Right atrium auricular region (tissue), 2 donors: ENCODE measurements at places on chromosomes 5 and 9.

GRCh38 chr9:125470767-125471580 is 209.3 kb downstream of the GAPVD1 start:
- no peak for DNase-seq

- no peak for DNase-seq
Observed at GRCh38 chr5:1508659-1509290, 15.0 kb downstream of the LPCAT1 start.

DNA sequence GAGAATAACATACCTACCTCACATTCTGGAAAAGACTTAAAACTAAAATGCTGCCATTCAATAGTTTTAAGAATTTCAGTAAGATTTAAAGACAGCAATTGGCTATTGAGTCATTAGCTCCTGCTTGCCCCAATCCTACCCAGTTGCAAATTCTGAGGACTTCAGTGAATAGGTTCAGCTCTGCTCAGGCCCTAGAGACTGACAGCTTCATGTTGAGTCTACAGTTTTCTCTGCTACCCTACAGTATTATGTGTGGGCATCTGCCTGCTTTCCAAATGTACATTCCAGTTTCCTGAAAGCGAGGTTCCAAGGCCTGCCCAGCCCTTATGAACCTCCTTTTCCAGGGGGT is 61.5 kb downstream of the ARSB start:
- DNase-seq: no peak

DNA sequence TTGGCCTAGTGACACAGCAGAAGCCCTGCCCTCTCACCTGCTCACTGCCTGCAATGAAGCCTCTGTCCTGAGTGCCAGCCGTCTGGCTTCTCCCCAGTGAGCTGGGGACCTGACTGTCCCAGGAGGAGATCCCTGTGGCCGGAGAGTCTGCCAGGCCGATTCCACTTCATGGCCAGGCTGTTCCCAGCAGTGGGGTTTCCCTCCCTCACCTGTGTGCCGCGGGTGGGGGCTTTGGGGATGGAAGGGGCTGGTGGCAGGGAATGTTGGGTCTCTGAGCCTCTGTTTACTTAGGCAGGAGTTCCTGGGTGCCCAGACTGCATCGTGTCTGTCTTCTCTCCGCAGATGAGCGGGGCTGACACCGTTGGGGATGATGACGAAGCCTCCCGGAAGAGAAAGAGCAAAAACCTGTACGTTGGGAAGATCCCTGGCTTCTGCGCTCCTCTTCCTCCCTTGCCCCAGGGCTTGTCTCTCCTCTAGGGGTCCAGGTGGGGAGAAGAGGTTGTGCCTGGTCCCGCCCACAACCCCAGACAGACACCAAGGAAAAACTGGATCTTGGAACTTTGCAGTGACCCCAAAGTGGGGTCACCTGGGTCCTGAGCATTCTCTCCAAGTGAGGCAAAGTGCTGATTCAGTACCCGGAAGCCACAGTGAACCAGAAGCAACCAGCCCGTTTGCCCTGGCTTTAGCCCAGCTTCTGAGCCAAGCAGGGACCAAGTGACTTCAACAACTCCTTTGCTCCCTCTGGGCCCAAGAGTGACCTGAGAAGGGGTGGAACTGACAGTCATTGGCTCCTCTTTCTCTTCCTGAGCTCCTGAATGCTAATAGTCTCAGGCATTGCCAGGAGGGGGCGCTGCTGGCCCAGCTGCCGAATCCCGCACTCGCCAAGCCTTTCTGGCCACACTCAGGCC is 127.7 kb downstream of the RGS3 start:
- peak; percentile 92 for DNase-seq
